Thoracic aorta (tissue), 2 donors: ENCODE measurements at places on chromosomes 13 and 19. TPM values are rescaled to one million over a fixed set of nuclear protein-coding genes. Genes with fewer than 3 reads are reported as not detected.

DNA sequence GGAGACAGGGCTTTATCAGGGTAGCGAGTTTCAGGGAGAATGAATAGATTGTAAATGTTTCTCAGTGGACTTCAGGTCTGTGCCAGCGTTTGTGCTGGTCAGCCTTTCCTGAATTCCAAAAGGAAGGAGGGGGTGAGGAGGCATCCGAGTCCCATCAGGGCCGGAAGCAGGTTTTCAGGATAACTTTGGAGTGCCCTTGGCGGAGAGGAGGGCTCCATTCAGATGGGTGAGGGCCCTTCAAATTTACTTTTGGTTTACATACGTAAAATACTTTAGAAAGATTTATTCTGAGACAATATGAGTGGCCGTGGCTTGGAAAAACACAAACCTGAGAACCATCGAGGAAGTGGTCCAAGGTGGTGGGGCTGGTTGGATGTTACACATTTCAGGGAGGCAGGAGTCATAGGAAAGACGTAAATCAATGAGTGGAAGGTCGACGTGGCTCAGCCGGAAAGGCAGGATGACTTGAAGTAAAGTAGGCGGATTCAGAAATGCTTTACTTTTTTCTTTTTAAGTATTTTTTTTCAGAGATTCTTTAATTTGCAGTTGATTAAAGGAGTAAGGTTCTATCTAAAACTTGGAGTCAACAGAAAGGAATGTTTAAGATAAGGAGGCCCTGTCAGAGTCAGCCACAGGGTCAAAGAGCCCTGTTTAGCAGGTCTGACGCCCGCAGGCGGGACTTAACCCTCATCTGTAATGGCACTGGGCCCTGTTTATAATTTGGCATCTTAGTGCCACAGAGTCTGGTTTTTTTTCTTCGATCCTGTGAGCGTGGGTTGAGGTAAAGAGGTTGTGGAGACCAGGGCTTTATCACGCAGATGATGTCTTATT, 32.8 kb downstream of the ATP11A start:
- H3K4me1 ChIP-seq: no peaks in the 10 kb centered on the region
- no peak for DNase-seq
- H3K27ac ChIP-seq: peak overlapping the region; percentile 68
- H3K36me3 ChIP-seq: no peaks in the 10 kb centered on the region
- peak overlapping the region; percentile 40 for H3K4me3 ChIP-seq

The SYT3 gene
- not detected for total RNA-seq

DNA sequence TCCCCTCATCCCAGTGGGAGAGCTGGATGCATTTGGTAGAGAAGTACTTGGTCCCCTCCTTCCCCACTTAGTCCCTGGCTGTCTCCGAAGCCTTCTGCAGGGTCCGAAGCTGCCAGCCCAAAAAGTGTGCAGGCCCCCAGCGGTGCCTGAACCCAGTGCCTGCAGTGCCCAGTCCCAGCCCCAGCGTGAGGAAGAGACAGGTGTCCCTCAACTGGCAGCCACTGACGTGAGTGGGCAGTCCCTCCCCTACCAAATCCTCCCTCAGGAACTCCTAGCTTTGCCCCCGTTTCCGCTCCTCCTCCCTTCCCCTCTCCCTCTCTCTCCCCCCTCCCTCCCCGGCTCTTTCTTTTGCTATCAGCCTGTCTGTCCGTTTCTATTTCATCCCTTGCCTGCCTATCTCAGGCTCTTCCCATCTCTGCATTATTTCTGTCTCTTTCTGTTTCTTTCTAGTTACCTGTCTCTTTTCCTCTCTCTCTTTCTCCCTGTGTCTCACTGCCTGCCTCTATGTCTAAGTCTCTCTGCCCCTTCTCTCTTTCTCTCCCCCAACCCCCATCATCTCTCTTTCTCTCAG, 1.8 kb upstream of the LTBP4 start:
- peak overlapping the region; percentile 96 for H3K27ac ChIP-seq
- H3K27me3 ChIP-seq: no peaks in the 10 kb centered on the region
- no peak for DNase-seq
- H3K4me1 ChIP-seq: peaks cover 43% of the 10 kb centered on the region
- H3K36me3 ChIP-seq: no peaks in the 10 kb centered on the region
- peak overlapping the region; percentile 91 for H3K4me3 ChIP-seq

DNA sequence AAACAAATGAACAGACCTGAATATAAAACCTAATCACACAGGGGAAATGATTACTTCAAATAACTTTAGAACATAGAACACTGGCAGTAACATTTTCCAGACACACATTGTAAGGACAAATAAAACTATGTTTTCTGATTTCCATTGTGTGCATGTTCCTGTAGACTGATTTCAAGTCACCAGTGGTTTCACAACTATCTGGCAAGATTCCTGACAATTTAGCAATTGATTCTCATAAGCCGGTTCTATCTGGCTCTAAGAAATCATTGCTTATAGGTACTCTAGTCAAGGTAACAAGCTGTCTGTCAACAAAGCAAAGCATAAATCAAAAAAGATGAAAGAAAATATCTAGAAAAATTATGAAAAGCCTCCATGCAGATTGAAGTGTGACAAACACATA, 19.6 kb upstream of the PCCA start:
- peaks cover 6% of the 10 kb centered on the region for H3K27me3 ChIP-seq
- no peak for DNase-seq
- no peaks in the 10 kb centered on the region for H3K4me1 ChIP-seq
- H3K36me3 ChIP-seq: no peaks in the 10 kb centered on the region

DNA sequence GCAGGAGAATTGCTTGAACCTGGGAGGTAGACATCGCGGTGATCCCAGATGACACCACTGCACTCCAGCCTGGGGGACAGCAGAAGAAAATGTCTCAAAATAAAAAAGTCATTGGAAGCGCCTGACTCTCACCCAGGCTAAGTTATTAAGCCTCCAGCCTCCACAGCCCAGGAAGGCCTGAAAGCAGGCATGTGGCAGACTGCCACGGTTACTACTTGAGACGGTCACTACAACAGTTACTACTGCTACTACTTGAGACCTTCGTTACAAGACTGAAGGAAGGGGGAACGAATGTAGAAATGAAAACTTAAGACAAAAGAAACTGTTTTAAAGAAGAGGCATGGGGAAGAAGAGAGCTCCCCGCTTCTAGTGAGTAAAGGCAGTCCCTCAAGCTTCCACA, 9.6 kb downstream of the PRR22 start:
- no peaks in the 10 kb centered on the region for H3K27me3 ChIP-seq
- no peaks in the 10 kb centered on the region for H3K4me1 ChIP-seq
- H3K36me3 ChIP-seq: no peaks in the 10 kb centered on the region
- H3K4me3 ChIP-seq: no peak overlapping the region

The OR10H1 gene
- not detected for total RNA-seq
